Suppressor macrophage (primary cell): ENCODE measurements at places on chromosomes 6 and 20.
A peak's percentile ranks its signal among the peaks of the same experiment; 100 is the strongest.

GRCh38 chr20:40844332-40844731 is 155.3 kb upstream of the MAFB start:
- DNase-seq = peak; percentile 9

GRCh38 chr6:32190054-32190851 is at the start of gene PBX2:
PBX2 (minus strand) TSS chr6:32190202; CDS start chr6:32189915, 287 bp downstream.
- DNase-seq = peak; percentile 91

DNA sequence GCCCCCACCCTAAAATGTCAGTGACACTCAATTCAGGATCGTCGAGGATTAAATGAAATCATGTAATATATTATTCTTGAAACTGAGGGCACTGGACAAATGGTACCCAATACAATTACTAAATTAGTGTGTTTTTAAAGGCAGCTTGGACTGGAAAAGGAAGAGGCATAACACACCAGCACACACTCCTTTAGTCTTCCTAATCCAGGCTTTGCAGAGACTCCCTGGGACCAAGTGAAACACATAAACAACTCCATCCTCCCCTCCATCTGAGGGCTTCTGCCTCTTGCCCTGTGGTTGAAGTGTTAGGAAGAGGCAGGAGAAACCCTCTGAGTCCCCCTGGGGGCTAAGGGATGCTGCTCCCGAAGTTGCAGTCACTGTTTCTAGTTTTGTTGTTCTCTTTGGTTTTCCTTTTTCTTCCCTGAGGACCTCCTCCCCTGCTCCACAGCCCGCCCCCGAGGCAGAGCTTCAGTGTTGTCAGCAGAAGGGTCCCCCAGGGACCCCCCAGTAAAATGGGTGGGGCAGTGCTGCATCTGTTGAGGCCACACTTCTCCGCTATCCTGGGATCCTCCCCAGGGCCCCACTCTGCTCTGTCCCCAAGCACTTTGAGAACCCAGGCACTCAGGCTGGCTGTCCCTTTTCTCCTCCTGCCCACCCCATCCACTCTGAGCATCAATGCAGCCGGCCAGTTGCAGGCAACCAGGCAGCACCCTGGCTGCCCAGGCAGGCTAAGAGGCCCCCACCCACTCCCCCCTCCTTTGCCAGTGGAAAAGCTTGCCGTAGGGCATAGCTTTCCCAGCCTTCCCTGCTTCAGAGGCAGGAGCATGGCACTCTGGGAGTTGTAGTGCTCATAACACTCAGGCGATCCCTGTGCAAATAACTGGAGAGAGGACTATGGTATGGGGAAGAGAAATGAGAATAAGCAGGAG is 5.9 kb downstream of the TMEM63B start:
- DNase-seq = peak; percentile 19

GRCh38 chr6:132713352-132714134 is at the start of gene VNN1:
VNN1 (minus strand) TSS chr6:132714055; CDS start chr6:132714035, 20 bp downstream.
- DNase-seq = peak; percentile 94

DNA sequence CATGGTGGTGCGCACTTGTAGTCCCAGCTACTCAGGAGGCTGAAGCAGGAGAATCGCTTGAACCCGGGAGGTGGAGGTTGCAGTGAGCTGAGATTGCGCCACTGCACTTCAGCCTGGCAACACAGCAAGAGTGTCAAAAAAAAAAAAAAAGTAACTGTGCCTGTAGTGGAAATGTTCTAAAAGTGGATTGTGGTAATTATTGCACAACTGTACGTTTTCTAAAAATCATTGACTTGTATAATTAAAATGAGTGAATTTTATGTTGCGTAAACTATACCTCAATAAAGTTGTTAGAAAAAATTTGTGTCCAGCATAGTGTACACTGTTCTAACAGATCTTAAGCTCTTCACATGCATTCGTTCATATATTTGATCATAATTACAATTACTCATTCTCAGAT is 5.5 kb downstream of the SEC23B start:
- no peak for DNase-seq

DNA sequence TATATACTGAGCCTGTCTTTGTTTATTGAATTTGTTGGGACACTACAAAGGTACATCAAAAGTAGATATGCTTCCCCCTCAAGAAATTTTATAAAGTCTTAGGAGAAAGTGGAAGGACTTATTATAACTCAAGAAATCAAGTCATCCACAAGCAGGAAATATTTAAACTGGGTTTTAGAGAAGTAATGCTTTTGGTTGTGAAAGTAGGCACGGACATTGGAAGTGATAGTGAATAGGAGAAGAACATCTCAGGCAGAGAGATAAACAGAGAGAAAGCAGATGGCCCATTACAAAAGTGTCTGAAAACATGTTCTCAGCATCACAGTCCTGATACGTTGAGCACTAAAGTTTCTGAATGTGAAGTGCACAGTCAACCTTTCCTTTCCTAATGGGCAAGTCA is 415.6 kb upstream of the RNF217 start:
- DNase-seq = no peak

DNA sequence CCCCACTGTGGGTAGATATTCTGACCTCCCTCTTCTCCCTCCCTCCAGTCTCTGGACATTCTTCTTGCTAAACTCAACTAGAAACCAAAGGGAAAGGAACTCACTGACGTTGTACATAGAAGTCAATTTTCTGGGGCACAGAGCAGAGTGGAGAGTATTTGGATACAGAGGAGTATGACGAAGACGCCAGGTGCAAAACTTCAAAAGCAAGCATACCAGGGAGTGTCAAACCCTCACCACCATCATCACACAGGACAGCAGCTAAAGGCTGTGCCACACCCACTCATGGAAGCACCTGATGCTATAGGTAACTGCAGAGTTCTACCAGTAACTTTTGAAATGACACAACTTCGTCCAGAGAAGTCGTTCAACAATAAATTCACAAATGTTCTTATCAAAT is 64.8 kb downstream of the FYN start:
- DNase-seq = no peak

DNA sequence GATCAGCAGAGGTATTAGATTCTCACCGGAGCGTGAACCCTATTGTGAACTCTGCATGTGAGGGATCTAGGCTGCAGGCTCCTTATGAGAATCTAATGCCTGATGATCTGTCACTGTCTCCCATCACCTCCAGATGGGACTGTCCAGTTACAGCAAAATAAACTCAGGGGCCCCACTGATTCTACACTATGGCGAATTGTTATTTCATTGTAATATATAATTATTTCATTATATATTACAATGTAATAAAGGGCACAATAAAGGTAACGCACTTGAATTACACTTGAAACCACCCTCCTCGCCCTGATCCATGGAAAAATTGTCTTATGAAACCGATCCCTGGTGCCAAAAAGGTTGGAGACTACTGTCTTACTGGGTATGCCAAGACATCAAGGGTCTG is 18.6 kb downstream of the PRKN start:
- DNase-seq = no peak

GRCh38 chr20:47577314-47577713 is 75.6 kb downstream of the NCOA3 start:
- no peak for DNase-seq

DNA sequence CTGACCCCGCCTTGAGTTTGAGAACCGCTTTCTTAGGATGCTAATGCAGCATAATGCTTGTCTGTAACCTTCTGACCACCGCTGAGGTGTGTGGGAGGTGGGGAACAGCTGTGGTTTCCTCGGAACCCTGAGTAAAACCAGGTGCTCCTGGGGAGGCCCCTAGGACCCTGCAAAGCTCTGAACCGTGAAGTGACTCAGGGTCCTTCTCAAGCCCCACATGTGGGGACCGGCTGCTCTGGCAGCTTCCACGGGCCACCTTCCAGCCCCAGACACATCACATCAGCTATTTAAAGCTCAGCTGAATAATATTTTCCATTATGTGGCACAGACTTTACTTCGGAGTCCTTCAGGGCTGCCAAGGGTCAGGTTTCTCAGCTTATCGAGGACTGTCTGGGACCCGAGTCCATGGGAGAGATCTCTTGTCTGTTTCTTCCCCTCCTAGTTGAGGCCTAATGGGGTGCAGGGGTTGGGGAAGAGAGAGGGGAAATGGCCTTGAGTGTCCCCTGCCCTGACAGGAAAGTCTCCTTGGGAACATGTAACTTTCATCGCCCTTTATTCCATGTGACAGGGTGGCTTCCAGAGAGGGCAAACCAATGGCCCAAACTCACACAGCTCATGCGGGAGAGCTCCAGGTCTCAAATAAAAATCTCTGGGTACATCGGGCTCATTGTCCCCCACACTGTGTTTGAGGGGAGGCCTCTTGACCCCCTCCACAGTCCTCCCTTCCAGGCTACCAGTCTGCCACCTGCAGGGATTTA is 186.1 kb upstream of the SLC24A3 start:
- DNase-seq = no peak

GRCh38 chr6:131787079-131787478 is 20.7 kb upstream of the ENPP1 start:
- no peak for DNase-seq

DNA sequence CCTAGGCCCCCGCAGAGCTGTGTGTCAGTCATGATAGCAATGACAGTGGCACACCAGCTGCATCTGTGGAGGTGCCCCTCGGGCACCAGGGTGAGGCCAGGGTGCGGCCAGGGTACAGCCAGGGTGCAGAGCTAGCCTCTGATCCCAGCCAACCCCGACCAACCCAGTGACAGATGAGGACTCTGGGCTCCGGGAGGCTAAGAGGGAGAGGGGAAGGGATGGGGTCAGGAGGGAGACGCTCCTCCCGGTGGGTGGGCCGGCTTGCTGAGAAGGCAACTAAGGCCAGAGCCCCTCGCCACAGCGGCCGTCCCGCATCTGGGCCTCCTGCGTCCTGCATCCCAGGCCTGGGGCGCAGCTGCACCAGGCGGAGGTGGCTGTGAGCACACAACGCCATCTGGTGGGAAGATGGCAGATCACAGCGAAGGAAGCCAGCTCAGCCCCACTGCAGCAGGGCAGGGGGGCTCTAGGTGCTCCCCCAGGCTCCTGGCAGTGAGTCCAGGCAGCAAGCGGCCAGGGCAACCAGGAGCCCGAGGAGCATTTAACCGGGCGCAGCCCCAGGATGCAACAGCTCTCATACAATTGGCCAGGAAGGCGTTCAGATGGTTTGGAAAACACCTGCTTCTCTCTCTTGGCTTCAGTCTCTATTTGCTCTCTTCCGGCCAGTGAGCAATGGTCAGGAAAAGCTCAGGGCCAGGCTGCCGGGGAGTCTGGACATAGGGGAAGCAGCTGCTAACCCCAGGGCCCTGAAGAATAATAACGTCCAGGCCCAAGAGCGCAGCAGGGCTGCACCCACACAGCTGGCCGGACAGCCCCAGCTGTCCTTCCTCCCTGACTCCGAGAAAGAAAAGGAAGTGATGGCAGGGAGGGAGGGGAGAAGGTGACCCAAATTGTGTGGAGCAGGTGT is 169.4 kb downstream of the TAF4 start:
- peak; percentile 14 for DNase-seq

GRCh38 chr6:106136845-106137244 is 50.7 kb downstream of the PRDM1 start:
- no peak for DNase-seq

DNA sequence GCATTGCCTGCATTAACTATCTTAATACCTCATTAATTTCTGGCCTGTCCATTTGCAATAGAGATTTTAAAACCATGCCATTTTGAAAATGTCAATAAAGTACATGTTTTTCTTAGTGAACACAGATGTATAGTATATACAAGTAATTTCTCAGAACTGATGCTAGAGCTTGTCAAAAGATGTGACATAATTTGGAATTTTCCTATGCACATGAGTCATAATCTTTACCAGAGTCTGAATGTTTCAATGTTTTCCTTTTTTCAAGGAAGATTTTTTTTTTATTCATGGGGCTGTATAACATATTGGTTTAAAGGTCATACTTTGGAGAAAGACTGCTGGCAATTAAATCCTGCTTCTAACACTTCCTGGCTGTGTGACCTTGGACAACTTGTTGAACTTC is 1347.5 kb upstream of the ADGRB3 start:
- DNase-seq = no peak

- DNase-seq = peak; percentile 94
Observed at GRCh38 chr20:17569616-17570346, at the start of gene DSTN. DSTN (plus strand) TSS chr20:17570075; CDS start chr20:17570209, 134 bp downstream.

- DNase-seq = no peak
Observed at GRCh38 chr6:88365230-88365629, 199.1 kb upstream of the CNR1 start.

DNA sequence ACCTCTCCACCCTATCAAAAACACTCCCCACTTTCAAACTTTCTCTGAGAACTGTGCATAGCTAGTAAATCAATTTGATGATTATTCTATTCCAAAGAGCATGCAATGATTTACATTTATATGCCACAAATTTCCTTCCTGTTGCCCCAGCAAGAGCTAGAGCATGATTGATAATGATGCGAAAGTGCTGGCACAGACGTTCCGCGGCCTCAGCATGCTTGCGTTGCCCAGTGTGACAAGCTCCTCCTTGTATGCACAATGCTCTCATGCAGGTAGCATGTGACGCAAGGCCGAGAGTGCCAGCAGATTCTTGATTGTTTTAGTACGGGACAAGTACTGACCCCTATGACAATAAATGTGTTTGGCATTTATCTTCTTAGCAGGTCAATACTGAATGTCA is 696.3 kb upstream of the SLC35B3 start:
- no peak for DNase-seq

GRCh38 chr6:33678233-33678931 is 33.1 kb downstream of the UQCC2 start:
- DNase-seq = no peak

- no peak for DNase-seq
Observed at GRCh38 chr20:58584051-58584824, 66.8 kb upstream of the STX16 start.

GRCh38 chr6:167272696-167273379 is 18.3 kb upstream of the UNC93A start:
- DNase-seq = no peak

GRCh38 chr20:36460648-36461599 is 80.4 kb upstream of the MYL9 start:
- DNase-seq = peak; percentile 98

GRCh38 chr20:63067266-63067635 is 60.5 kb upstream of the BHLHE23 start:
- no peak for DNase-seq

DNA sequence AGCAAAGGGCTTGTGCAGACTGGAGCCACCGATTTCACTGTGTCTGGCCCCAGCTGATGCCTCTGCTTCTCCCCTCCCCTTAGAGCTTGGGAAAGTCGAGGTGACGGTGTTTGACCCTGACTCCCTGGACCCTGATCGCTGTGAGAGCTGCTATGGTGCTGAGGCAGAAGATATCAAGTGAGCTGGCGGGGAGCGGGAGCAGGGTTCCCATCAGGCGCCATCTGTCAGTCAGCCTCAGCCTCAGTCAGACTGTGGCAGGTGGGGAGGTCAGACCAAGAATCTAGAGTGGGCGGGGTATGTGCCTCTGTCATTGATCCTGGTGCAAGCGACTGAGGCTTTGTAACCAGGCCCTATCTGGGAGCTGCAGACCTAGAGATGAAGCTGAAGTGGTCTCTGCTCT is 5.5 kb downstream of the ERGIC3 start:
- no peak for DNase-seq

DNA sequence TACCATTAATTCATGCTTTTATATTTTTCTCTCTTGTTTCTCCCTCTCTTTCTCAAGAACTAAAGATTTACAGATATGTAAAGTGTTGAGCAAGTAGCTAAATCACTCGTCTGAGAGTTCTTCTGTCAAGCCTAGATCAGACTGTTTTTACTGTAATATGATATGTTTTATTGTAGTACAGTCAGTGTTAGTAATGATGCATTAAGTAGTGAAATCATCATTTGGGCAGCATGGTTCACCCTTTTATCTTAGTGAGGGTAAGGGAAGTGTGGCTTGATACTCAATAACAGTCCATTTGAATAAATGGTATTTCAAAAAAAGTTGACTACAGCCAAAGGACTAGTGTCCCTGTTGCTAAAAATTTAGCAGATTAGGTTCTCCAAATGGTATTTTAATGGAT is 9.2 kb downstream of the CYB5R4 start:
- DNase-seq = no peak

GRCh38 chr6:137851669-137852068 is 15.4 kb upstream of the TNFAIP3 start:
- no peak for DNase-seq
